ENCODE measurements at places on chromosomes 4 and X.

GRCh38 chrX:119231936-119232445 is 4.1 kb upstream of the PGRMC1 start:
- DNase-seq = no peak

DNA sequence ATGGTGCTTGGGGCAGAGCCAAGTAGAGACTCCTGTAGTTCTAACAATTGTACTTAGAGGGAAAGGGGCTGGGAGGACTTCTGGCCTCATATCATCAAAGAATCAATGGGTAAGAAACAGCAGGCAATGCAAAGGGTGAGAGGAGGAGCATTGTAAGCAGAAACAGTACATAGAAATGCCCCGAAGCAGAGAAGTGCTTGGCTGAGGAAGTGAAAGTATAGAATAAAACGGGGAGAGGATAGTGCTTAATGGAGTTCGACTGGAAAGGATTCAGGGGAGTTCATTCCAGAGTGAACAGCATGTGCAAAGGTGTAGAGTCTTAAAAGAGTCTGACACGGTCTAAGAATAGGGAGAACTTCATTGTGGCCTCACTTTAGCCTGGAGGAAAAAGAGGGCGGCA is 103.0 kb downstream of the SYNPO2 start:
- DNase-seq = no peak

- no peak for DNase-seq
These were observed 293.8 kb downstream of the IQCM start for GRCh38 chr4:149521611-149522425.

- DNase-seq = no peak
These were observed at the start of gene SRPK3 for GRCh38 chrX:153780678-153781427. TSS of gene SRPK3 (plus strand) at chrX:153781041. CDS start at chrX:153781087, 46 bp downstream.

GRCh38 chr4:1204286-1204827 is 32.0 kb upstream of the SPON2 start:
- DNase-seq = no peak

DNA sequence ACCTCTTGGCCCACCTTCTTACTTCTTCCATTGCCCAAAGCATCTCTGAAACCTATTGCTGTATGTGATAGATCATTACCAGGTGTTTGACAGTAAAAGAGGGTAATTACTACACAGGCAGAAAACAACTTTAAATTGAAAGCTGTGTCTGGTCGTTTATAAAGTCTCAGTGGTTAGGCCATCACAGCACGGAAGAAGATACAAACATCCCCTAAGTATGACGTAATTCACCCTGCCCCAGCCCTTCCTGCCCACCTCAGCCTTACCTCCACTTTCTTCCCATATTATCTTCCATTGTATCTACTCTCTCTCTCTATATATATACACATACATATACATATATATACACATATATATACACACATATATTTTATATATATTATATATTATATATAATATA is 805.8 kb upstream of the PABPC4L start:
- no peak for DNase-seq

DNA sequence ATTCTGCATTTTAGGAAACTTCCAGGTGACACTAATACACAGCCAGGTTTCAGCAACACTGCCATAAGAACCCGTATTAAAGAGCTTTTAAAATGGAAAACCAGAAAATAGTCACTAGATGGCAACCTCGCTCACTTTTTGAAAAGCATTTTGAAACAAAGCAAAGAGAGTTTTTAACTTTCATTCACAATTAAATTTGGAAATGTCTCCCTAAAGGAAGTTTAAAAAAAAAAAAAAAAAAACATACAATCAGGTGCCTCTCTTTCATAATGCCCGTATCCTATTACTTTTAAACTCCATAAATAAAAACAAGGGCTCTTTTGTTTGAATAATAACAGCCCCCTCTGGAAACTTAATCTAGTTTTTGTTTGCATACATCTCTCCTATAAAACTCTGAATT is 20.3 kb downstream of the MEPE start:
- DNase-seq = no peak

- DNase-seq = no peak
These were observed 82.6 kb downstream of the PCDH7 start for GRCh38 chr4:30802622-30803323.

DNA sequence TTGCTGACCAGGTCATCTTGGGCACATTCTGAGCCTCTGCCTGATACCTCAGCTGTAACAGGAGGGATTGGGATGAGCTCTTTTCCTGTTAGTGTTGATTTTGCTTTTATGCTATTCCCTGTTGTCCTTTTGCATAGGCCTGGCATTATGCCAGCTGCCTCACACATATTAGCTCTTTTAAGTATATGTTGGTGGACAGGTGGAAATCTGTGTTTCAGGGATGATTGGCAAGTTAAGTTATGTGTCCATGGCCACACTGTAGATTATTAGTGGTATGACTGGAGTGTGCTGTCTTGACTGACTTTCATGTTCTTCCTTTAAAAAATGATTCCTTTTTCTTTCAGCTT is 28.9 kb downstream of the NSD2 start:
- DNase-seq = no peak

DNA sequence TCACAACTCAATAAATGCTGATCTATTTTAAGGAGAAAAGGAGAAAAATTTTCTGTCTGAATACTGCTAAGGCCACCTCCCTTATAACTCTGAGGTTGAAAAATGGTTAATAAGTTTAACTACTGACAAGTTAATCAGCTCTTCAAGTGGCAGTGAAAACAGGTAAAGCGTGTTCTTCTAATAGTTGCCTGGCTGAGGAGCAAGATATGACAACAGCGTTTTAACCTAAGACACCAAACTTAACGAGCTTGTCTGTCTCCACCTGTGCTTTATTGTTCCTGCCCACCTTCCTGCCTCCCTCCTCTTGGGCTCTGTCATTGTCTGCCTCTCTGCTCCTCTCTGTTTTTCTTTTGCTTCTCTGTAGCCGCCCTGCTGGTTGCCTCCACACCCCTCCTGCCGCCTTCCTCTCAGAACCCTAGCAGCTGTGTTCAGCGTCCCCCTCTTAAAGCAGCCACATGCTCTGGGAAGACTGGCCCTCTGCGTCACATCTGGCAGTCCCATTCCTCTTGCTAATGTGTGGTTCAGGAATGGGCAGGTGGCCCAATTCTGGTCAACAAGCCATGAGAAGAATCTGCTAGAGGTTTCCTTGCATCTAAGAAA is 4.3 kb upstream of the TSPAN5 start:
- peak; percentile 51 for DNase-seq

- DNase-seq = no peak
These were observed 11.9 kb upstream of the LINC00632 start for GRCh38 chrX:140697618-140698017.

DNA sequence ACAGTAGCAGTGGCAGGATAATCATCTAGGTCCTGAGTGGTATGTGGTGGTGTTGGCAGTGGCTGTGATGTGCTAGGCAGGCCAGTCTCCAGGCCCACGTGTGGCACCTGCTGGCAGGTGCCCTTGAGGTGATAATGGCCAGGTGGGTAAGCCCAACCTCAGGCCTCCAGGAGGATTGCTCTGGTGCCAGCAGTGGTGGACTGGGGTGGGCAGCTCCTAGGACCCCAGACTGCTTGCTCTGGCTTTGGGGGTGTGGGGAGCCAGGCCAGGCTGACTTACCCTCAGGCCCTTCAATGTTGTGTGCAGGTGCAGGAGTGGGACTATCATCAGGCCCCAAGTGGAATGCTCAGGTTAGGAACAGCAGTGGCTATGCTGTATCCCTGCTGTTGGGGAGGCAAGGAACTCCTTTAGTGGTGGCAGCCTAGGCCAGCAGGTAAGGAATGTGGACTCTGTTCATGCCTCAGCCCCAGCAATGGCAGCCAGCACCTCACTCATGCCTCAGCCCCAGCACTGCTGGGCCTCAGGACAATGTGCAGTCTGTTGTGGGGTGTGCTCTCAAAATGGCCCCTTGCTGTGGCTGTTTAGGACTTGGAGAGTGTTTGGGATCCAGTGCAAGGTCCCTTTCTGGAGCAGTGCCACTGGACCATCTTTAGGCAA is 24.3 kb downstream of the SERPINA7 start:
- DNase-seq = no peak

DNA sequence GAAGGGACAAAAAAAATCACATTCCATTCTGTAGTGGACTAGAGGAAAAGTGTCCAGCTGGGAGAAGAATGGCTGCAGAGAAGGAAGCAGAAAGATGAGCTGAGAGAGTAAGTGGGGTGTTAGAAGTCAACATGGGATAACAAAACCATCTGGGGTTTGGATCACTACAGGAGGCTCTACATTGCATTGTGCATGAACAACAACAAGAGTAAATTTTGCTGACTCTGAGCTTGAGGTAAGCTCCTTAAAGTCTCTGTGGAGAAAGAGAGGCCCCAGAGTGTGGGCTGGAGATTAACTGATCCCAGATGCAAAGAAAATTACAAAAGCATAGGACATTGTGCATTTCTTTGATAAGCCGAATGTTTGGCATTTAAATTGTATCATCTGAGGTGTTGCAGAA is 128.9 kb downstream of the UGT8 start:
- no peak for DNase-seq

DNA sequence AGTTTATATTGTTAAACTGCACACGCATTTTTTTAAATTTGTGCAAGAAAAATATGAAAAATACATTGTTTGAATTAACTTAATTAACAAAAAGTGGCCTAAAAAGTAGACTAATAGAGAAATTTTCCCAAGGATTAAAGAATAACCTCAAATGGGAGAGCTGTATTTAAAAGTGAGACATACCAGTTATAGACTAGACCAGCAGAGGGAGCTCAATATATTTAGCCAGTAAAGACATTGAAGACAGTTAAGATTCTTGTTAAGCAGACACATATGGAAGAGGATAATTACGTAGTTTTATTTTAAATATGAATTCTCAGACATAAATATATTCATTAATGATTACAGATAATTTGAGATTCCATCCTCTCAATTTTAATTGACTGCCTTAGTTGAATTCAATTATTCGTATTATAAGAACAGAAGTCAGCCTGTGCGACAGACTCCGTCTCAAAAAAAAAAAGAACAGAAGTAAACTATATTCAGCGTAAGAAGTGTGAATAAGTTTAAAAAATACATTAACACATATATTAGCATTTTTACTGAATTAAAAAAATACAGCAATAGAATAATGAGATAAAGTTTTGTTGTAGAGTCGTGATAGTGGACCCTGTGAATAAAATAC is 64.8 kb downstream of the GLRA3 start:
- DNase-seq = no peak

DNA sequence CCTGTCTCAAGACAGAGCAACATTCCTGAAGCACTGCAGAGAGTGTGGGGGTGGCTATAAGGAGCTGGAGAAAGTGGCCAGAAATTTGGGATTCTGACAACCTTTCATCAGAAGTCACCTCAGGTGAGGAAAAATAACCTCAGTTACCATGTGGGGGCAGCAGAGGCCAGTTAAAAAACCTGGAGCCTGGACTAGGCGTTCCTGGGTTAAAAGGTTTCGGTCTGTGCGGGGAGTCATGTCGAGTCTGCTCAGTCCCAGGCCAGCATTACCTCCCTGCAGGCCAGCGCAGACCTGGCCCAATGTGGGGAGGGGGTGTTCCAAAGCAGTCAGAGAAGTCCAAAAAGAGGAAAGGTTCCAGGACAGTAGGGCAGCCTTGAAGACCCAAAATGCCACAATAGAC is 10.9 kb upstream of the NALF2 start:
- DNase-seq = peak; percentile 44

DNA sequence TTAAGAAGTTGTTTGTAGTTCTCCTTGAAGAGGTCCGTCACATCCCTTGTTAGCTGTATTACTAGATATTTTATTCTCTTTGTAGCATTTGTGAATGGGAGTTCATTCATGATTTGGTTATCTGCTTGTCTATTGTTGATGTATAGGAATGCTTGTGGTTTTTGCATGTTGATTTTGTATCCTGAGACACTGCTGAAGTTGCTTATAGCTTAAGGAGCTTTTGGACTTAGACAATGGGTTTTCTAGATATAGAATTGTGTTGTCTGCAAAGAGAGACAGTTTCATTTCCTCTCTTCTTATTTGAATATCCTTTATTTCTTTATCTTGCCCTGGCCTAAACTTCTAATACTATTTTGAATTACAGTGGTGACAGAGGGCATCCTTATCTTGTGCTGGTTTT is 52.1 kb upstream of the GRID2 start:
- no peak for DNase-seq

DNA sequence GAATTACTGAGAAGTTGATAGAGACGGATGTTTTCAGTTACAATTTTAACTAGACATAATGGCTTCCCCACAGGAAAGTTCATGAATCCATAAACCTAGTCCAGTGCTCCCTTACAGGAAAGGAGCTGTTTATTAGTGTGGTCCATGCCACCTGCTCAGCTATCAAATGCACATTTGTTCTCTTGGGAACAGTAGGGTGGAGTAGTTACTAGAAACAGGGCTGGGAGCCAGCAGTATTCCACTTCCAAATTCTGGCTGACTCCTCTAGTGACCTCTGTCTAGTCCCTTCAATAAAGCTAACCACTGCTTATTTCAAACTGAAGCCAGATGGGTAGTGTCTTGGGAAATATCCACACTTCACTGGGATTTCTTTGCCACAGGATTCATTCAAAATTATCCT is 88.4 kb upstream of the TLL1 start:
- DNase-seq = no peak

- DNase-seq = no peak
These were observed 33.0 kb upstream of the KIAA0232 start for GRCh38 chr4:6749340-6750171.

DNA sequence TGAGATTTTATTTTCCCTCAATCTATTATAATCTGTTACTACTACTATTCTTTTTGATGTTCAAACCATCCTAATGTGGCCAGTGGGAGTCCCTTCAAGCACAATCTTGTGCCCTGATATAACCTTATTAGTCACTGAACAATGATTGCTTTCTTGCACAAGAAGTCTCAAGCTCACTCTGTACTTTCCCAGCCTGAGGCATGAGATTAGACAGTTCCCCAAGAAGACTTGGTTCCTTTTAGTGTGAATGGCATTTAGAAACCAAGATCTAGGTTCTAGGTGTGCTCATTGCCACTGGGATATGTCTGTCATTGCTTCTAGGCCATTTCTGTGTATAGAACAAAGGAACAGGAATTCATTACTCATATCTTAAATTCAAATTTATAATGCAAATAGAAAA is 28.0 kb upstream of the RBM41 start:
- DNase-seq = no peak

GRCh38 chrX:140762061-140762460 is 52.5 kb downstream of the LINC00632 start:
- peak; percentile 25 for DNase-seq

- DNase-seq = no peak
These were observed 47.3 kb upstream of the KCNE5 start for GRCh38 chrX:109672239-109672638.

- no peak for DNase-seq
These were observed 139.2 kb upstream of the RBPJ start for GRCh38 chr4:26181616-26182015.

DNA sequence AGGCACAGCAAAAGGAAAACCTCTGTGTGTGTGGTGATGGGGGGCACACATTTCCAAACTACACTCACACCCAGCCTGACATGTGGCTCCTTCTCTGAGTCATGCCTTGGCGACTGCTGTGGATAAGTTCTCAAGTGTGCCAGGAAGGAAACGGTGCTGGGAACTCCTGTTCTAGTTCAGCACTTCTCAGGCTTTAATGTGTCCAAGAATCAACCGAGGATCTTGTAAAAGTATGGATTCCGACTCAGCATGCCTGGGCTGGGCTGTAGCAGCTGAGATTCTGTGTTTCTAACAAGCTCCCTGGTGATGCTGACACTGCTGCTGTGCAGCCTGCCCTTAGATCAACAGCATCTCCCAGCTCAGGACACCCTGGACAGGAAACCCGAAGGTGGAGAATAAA is 20.2 kb downstream of the CLNK start:
- no peak for DNase-seq
